Mesothelial cell of epicardium (in vitro differentiated cells): ENCODE measurements at places on chromosomes 4 and X.

DNA sequence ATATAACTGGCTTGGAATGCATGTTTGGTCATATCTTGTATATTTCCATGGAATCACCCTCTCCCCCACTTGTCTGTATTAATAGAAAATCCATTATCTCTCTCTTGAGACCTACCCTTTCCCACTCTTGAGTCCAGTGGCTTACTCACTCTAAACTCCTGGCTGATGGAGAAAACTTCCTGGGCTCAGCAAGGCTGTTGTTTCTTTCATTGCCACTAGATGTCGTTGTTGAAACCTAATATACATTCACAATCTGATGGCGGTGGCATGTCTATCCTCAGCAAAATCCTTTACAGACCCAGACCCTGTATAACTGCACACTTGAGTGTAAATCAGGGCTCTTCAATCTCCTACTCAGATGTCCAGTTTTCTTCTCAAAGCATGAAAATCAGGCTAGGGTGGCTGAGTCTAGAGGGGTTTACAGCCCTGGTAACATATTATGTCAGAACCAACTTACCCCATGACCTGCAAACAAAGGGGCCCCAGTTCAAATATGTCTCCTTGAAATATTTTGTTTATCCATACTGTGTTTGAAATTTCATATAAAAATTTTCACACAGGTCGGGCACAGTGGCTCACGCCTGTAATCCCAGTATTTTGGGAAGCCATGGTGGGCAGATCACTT lies 70.0 kb upstream of the FAM241A start:
- H3K27ac ChIP-seq, result no peak overlapping the region
- H3K27me3 ChIP-seq, result no peaks in the 10 kb centered on the region
- peaks cover 10% of the 10 kb centered on the region for H3K36me3 ChIP-seq

DNA sequence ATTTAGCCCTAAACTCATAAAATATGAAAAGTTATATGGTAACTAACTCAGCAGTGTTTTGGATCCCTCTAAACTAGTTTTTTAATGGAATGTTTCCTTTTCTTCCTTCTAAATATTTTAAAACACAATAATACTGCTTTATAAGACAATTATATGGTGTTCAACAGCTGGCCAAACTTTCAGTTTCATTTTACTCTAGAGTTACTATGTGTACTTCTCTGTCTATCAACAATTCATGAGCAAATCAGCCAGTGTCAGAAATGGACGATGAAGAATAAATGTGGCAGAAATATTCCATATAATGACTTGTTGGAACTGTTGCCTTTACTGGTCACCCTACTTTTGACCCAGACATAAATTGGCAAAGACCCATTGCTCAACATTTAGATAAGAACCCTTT lies 64.8 kb upstream of the CXXC4 start:
- H3K4me3 ChIP-seq, result no peak overlapping the region
- no peak overlapping the region for H3K27ac ChIP-seq
- DNase-seq, result no peak

- DNase-seq, result peak; percentile 19
- no peaks in the 10 kb centered on the region for H3K4me1 ChIP-seq
- H3K4me3 ChIP-seq, result peak overlapping the region; percentile 84
- H3K27me3 ChIP-seq, result peaks cover 7% of the 10 kb centered on the region
- no peak overlapping the region for H3K27ac ChIP-seq
- no peaks in the 10 kb centered on the region for H3K36me3 ChIP-seq
Measured at GRCh38 chrX:76428243-76429130, 977 bp downstream of the MAGEE1 start.

DNA sequence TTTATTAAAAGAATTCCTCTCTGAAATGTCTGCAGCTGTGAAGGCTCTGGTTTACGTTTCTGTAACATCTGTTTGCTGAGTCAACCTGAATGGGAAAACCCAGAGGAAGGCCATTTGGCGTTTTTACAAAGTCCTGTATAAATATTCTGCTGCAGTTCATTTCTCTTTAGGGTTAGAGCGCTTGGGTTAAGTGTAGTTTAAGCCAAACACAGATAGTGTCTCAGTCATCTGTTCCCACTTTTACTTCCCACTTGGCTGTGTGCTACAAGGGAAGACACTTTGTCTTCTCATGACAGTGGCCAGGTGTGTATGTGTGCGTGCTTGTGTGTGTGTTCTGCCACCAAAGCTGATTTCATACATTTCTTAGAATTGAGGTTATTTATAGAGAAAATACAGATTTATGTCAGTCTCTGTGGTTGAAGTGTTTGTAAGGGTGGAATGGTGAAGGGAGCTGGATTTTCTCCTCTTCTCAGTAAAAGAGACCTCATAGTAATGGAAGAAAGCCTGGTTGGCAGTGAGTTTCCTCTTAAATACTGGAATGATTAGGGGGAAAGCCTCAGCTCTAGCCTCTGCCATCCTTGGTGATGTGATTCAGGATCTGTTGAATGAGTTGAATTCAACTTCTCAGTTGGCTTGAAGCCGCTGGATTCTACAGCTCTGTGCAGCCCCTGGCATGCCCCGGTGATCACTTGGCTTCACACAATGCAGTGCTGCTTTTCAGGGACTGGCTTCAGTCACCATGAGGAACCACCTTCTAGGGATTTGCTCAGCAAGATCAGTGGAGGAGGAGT lies 50.6 kb downstream of the JADE1 start:
- peaks cover 27% of the 10 kb centered on the region for H3K36me3 ChIP-seq
- H3K4me1 ChIP-seq, result peaks cover 9% of the 10 kb centered on the region
- H3K27ac ChIP-seq, result peak overlapping the region; percentile 27
- H3K27me3 ChIP-seq, result no peaks in the 10 kb centered on the region

DNA sequence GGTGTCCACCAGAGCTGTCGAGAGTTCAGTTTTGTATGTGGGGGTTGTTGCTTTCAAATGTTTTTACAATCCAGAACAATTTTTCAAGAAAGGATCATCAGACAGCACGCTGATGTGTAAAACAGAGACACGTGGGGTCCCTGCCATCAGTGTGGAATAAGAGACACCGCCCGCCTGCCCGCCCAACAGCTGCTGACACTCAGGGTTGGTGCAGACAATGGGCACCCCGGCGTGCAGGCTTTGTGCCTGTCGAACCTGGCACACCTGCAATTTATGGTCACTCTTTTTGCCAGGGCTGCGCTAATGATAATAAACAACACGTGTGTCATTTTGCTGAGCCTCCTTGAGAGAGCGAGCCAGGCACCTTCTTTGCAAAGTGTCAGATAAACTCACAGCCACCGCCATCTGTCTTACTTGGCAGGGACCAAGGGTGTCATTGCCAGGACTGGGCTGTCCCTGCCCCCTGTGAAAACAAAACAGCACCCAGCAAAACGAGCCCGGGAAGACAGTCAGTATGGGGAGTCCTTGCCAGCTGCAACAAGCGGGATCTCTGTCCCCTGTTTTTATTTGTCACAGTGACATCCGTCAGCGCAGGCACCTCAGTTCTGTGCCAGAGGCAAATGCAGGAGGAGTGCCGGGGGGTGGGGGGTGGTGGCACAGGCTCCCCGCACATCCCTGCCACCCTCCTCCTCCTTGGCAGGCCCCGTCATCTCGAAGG lies 69.1 kb downstream of the PSAPL1 start:
- no peak overlapping the region for H3K4me3 ChIP-seq
- DNase-seq, result no peak
- no peaks in the 10 kb centered on the region for H3K36me3 ChIP-seq
- peaks cover 21% of the 10 kb centered on the region for H3K27me3 ChIP-seq

DNA sequence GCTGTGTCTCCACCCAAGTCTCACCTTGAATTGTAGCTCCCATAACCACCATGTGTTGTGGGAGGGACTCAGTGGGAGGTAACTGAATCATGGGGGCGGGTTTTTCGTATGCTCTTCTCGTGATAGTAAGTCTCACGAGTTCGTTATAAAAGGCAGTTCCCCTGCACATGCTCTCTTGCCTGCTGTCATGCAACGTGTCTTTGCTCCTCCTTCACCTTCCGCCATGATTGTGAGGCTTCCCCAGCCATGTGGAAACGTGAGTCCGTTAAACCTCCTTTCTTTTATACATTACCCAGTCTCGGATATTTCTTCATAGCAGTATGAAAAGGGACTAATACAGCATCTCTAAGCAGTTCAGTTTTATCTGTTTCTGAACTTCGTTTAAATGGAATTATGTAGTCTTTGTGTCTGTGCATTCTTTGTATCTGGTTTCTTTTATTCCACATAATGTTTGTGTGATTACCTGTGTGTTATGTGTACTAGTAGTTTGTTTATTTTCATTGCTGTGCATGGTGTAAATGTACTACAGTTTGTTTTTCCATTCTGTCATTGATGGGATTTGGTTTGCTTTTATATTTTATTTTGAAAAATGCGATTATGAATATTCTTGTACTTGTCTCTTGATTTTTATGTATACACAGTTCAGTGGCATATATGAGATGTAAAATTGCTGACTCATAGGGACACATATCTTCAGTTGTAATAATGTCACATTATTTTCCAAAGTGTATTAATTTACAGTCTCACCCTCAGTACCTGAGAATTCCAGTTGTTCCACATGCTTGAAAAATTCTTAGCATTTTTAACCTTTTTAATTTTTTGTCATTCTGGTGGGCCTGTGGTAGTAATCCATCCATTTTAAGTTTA lies 304.9 kb downstream of the GBA3 start:
- H3K4me3 ChIP-seq, result no peak overlapping the region
- no peaks in the 10 kb centered on the region for H3K4me1 ChIP-seq
- H3K27ac ChIP-seq, result no peak overlapping the region
- no peaks in the 10 kb centered on the region for H3K27me3 ChIP-seq
- no peaks in the 10 kb centered on the region for H3K36me3 ChIP-seq

- no peak for DNase-seq
- H3K27ac ChIP-seq, result no peak overlapping the region
- no peaks in the 10 kb centered on the region for H3K36me3 ChIP-seq
- H3K27me3 ChIP-seq, result no peaks in the 10 kb centered on the region
- no peak overlapping the region for H3K4me3 ChIP-seq
Measured at GRCh38 chrX:49996474-49996873, 74.1 kb downstream of the CLCN5 start.

GRCh38 chrX:11100281-11101035 lies 10.7 kb upstream of the HCCS start:
- no peaks in the 10 kb centered on the region for H3K36me3 ChIP-seq
- H3K4me3 ChIP-seq, result no peak overlapping the region
- H3K4me1 ChIP-seq, result peaks cover 7% of the 10 kb centered on the region
- DNase-seq, result no peak

DNA sequence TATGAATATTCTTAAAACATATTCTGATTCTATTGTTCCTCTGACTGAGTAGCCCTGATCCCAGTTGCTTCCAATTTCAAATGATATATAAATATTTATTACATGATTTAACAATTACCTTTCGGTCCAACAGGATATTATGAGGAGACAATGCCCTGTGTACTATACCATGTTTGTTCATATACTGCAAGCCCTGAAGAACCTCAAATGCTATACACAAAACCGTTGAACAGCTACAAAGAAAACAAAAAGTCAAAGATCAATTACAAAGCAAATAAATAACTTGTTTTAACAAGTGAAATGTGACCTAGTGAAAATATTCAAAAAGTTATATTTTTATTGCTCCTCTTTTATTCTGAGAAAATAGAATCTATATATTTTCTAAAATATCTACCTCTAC lies 54.0 kb downstream of the TBCK start:
- H3K27ac ChIP-seq, result no peak overlapping the region
- H3K4me1 ChIP-seq, result peaks cover 17% of the 10 kb centered on the region
- DNase-seq, result no peak
- H3K27me3 ChIP-seq, result no peaks in the 10 kb centered on the region
- no peak overlapping the region for H3K4me3 ChIP-seq

DNA sequence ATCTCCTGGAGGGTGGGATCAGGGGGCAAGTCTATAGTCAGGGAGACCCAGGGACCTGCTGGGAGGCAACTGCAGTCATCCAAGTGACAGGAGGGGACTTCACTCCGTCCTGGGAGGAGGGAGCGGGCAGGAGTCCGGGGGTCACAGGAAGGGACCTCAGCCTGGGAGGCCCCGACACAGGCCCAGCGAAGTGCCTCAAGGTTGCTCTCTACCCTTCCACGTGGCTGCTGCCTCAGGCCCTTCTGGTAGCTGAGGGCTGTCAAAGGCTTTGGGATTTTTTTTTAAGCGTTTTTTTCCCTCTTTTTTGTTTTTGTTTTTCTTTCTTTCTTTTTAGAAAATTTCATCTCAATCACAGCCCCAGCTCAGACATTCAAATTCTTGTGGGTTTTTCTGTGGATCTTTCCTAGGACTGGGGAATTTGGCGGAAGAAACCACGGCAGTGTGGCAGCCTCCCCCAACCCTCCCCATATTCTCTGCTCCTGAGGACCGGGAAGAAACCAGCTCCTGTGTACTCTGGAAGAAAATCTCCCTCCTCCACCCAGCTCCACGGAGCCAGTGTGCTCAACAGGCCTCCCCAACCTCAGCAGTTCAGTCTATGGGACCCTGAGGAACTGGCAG lies 1.4 kb upstream of the HAUS7 start:
- no peaks in the 10 kb centered on the region for H3K27me3 ChIP-seq
- H3K4me3 ChIP-seq, result no peak overlapping the region
- H3K4me1 ChIP-seq, result peaks cover 16% of the 10 kb centered on the region
- no peaks in the 10 kb centered on the region for H3K36me3 ChIP-seq

GRCh38 chrX:45479196-45479834 lies 278.6 kb upstream of the DIPK2B start:
- no peak for DNase-seq
- no peak overlapping the region for H3K4me3 ChIP-seq
- H3K27ac ChIP-seq, result no peak overlapping the region
- H3K4me1 ChIP-seq, result no peaks in the 10 kb centered on the region
- H3K36me3 ChIP-seq, result no peaks in the 10 kb centered on the region

DNA sequence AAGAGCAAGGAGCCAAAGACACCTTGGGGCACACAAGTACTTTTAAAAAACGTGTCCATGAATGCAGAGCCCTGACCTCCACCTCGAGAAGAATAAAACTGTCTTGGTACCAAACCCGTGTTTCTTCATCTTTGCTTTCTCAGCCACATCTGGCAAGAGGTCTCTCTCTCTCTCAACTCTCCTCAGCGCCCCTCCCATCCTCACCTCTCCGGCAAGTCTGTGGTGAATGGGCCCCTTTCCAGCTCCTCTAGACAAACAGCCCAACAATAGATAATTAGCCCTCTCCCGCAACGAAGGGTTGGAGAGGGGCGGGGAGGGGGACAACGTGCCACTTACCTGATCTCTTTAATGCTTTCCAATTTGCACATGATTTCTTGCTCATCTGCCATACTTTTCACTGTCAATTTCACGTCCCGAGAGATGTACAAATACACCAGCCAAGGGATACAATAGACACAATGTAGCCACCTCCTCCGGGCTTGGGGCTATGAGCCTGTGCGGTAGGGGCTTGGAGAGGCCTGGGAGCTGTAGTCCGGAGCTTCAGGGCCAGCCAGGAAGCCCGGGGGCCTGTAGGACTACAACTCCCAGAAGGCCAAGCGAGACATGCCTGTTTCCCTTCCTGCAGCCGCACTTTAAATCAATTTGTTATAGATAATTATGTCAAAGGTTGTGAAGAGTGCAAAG lies at the start of gene ZC4H2:
TSS of gene ZC4H2 (minus strand) at position 462 of the 684 bp plus-strand sequence. CDS start at position 389, 73 bp downstream.
- peaks cover 2% of the 10 kb centered on the region for H3K4me1 ChIP-seq
- H3K36me3 ChIP-seq, result peaks cover 21% of the 10 kb centered on the region
- H3K27me3 ChIP-seq, result no peaks in the 10 kb centered on the region
- H3K4me3 ChIP-seq, result peak within 1 kb of the TSS; percentile 94

- H3K4me1 ChIP-seq, result no peaks in the 10 kb centered on the region
- H3K36me3 ChIP-seq, result no peaks in the 10 kb centered on the region
- no peak overlapping the region for H3K27ac ChIP-seq
- peaks cover 7% of the 10 kb centered on the region for H3K27me3 ChIP-seq
Measured at GRCh38 chr4:43234626-43235415, 342.3 kb downstream of the GRXCR1 start.

- DNase-seq, result no peak
- H3K27ac ChIP-seq, result no peak within 1 kb of the TSS
- H3K4me3 ChIP-seq, result no peak within 1 kb of the TSS
- H3K4me1 ChIP-seq, result no peaks in the 10 kb centered on the region
Measured at GRCh38 chrX:52811065-52811625, at the start of gene XAGE5. XAGE5 (plus strand) TSS chrX:52811287; CDS start chrX:52812567, 1,280 bp downstream.
